Stimulated activated effector memory CD8-positive, alpha-beta T cell treated with anti-CD3 and anti-CD28 coated beads, Interleukin-12 subunit alpha, Interleukin-12 subunit beta, amount 100 ng/mL, for 72 hours (primary cell): ENCODE measurements at places on chromosomes 3 and 15.

GRCh38 chr3:130968221-130968620 is 58.4 kb downstream of the ASTE1 start:
- no peak for DNase-seq

DNA sequence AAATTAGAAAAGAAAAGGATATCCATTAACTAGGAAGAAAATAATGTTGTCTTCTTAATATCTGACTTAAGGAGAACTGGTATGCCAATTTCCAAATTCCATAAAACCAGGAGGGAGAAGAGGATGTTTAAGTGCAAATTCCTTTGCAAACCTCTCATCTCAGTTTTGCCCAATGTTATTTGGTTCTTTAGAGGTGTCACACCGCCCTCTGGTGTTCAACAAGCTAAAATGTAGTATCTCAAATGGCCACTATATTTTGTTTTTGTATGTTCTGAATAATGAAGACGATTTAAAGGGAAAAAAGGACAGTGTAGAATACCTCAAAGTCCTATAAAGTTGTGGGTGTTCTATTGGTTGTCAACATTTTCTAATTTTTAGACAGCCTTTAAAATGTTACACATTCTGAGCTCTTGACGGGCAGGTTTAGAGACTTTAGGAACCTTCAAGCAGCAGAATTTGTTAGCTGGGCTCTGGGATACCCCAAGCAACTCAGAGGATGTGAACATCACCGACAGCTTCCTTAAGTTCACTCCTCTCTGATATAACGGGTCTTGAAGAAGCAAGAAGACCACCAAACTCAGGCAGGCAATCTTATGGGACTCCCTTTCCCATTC is 458.3 kb downstream of the MFSD1 start:
- no peak for DNase-seq

GRCh38 chr3:111547631-111548030 is 5.6 kb downstream of the CD96 start:
- peak; percentile 24 for DNase-seq

DNA sequence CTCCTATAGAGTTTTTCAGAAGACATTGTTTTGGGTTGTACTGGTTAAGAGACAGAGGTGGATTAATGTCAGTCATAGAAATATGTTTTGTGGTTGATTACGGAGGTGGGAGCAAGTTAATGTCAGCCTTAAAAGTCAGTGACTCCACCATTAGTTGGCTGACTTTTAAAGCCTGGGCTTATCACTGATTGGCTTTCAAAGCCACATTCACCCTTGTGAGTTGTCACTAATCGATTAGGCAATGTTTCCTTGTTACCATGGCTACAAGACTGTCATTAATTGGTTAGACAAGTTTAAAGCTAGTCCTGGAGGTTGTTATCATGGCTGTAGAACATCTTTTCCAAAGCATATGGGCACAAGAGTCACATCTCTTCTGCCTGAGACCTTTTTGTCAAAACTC is 73.0 kb downstream of the NEO1 start:
- DNase-seq: no peak

DNA sequence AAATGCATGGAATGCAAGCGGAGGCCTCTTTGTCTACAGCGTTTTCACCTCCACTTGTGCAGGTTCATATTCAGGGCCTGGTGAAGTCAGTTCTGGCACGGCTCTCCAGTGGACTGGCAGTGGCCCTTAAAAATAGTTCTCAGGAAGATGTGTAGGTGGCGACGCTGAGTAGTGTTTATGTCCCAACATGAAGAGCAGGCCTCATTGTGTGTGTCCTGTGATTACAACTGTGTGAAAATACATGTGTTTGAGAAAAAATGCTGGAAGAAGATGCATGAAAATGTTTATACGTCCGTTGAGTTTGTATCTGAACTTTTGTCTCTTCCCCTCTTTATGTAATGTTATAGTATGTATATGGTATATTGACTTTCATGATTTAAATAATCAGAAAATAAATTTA is 7.2 kb downstream of the LIPC start:
- DNase-seq: no peak

GRCh38 chr3:26015752-26016151 is 225.9 kb downstream of the OXSM start:
- no peak for DNase-seq

GRCh38 chr3:119388577-119388976 is 74.8 kb downstream of the TMEM39A start:
- DNase-seq: no peak

GRCh38 chr3:152260026-152260425 is 8.7 kb upstream of the MBNL1 start:
- DNase-seq: no peak

DNA sequence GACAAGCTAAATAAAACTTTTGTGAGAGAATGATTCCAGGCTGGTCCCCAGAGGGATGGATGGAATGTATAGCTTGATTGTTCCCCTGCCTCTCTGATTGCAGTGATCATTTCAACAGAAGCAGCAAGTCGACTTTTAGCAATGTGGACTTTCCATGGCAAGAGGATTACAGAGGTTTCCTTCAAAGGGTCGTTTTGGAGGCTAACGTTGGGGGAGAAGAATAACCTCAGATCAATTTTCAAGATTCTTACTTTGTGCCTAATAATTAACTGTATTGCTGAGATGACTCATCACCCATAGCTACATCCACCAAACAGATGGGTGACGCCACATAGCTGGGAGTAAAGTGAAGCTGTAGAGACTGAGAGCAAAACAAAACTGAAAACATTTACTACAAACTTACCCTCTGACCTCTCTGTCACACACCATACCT is 79.9 kb downstream of the GTPBP8 start:
- DNase-seq: no peak

GRCh38 chr3:107124885-107125284 is 252.4 kb upstream of the CCDC54 start:
- no peak for DNase-seq

DNA sequence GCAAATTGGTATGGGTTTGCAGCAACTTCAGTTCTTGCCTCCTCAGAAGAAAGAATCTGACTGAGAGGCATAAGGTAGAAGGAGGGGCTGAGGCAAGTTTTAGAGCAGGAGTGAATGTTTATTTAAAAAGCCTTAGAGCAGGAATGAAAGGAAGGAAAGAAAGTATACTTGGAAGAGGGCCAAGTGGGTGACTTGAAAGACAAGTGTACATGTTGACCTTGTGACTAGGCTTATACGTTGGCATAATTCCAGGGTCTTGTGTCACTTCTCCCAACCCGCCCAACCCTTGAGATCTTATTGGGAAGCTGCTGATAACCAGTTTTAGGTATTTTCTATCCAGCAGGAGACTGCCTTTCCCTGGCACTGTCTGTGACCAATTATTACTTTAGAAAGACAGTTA is 436.9 kb upstream of the ZNF717 start:
- no peak for DNase-seq

GRCh38 chr15:68615301-68615700 is 36.5 kb downstream of the CORO2B start:
- DNase-seq: no peak

- DNase-seq: no peak
These were observed 127.0 kb upstream of the CNTN6 start for GRCh38 chr3:965826-966225.

DNA sequence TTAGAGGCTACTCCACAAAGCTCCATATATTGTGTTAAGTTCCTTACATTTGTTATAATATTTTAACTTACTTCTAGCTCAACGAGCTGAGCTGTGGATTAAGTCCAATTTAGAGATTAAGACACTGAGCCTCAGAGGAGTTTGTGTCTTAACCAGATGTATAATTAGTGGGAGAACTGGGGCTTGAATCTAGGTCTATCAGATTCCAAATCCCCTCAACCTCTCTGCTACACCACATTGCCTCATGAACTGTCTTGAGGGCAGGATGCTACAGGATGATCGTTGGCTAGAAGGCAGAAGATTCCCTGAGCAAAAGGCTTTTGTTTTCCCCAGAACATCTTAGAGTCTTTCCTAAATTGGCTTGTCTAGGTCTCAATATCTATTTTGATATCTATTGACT is 890.8 kb downstream of the NAALADL2 start:
- no peak for DNase-seq

- DNase-seq: no peak
These were observed 451.0 kb downstream of the MFSD1 start for GRCh38 chr3:159252772-159253384.

DNA sequence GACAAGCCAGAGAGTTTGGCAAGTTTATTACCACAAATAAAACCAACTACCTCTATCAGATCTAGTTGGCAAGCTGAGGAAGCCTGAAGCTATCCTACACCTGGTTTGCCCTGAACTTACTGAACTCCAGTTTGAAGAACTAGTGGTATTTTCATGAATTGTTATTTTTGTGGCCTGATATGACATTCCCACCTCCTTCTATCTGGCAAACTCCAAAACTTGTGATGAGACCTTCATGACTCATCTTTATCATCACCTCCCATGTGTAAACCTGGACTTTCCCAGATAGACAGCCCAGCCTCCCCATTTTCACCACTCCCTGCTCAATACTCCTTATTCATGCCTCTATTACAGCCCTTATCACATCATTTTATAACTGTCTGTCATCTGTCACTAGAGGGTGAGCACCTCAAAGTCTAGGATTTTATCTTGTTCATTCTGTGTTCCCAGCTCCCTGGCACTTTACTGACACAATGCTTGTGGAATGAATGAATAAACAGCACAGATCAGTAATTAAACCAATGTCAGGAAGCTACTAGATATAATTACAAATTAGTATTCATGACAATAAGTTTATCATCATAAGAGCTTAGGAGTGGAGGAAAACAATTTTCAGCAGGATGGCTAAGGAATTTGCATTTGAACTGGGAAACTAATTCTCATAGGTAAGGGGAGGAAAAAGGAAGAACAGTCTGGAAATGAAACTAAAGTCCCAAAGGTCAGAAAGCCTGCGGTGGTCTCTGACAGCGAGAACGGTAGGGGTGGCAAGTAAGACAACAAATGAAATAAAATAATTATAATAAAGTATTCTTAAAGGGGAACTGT is 13.2 kb upstream of the TRANK1 start:
- no peak for DNase-seq

DNA sequence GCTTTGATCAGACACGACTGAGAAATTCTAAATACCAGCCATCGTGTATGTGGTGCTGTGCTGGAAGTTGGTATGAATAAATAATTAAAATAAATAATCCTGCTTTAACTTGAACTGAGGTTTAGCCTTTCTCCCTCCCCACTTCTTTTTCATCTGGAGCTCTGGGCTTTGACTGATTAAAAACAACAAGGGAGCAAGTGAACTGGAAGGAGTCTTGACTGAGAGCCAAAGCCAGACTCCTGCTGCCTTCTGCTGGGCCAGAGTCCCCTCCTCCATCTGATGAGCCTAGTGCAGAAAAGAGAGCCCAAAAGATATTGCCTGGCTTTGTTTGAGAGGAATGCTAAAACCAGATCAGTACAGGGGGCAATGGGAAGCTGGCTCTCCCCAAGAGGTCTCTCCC is 96.0 kb downstream of the CCNL1 start:
- no peak for DNase-seq

- no peak for DNase-seq
These were observed 260.1 kb upstream of the CCDC54 start for GRCh38 chr3:107117156-107117555.

- no peak for DNase-seq
These were observed 1.0 kb upstream of the DLL4 start for GRCh38 chr15:40927873-40928806.

GRCh38 chr3:108073764-108074431 is 16.9 kb downstream of the CD47 start:
- no peak for DNase-seq

DNA sequence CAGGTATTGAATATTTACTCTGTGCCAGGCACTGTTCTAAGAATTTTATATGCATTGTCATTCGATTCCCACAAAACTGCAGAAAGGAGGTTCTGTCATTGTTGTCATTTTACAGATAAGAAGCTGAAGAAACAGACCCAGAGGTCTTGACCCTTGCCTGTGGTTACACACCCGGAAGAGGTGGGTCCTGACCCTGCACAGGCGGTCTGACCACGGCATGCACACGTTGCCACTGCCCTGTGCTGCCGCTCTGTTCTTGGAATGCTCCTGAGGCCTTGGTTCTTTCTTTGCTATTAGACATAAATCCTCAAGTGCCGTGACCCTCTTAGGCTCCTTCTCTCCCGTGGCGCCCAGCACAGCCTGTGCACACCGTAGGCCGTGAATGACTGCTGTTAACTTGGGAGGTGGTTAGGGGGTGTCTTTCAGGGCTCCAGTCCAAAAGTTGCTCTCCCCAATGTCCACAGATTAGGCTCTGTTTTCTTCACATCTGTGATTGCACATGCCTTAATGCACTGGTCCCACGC is 74.1 kb upstream of the PLXNA1 start:
- DNase-seq: no peak

- DNase-seq: no peak
These were observed 20.0 kb downstream of the BCHE start for GRCh38 chr3:165817160-165817709.

DNA sequence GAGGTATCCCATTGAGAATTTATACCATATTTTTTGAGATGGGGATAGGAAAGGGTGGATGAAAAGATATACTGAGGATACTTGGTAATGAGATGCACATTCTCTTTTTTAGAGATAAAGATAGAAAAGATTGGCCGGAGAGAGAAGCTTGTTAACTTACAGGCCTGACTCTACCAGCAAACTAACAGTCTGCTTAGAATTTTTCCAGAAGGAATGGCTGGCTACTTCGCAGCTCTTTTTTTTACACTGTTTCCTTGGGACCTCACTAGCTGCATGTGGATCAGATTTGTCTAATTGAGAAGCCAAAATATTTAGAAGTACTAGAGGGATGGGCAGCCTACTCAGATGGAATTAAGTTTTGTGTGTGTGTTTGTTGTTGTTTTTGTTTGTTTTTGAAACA is 586.6 kb downstream of the TAFA4 start:
- DNase-seq: no peak

GRCh38 chr15:90512276-90512675 is 17.4 kb upstream of the CRTC3 start:
- no peak for DNase-seq
